ENCODE measurements at places on chromosomes 5 and 9.

- DNase-seq, result no peak
Measured at GRCh38 chr5:174599992-174600391, 124.4 kb upstream of the MSX2 start.

GRCh38 chr9:36189976-36190375 lies 745 bp upstream of the CLTA start:
- DNase-seq, result no peak

- DNase-seq, result no peak
Measured at GRCh38 chr5:64074533-64074932, 91.1 kb upstream of the RNF180 start.

DNA sequence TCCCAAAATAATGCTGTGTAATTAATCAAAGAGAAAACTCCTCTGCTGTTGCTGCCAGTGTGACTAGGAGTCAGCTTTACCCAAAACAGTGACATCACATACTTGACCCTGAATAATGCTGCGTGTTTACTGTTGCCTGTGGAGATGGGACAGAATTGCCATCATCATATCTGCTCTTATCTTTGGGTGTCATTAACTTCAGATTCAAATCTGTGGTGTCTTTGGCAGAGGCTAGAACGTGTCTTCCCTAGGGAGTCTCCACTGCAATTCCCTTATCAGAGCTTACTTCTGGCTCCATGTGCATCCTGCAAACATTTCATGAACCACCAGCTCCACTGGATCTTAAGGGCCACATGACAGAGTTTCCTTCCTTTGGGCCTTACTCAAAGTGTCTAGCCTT lies 88.9 kb upstream of the MRPS30 start:
- no peak for DNase-seq

DNA sequence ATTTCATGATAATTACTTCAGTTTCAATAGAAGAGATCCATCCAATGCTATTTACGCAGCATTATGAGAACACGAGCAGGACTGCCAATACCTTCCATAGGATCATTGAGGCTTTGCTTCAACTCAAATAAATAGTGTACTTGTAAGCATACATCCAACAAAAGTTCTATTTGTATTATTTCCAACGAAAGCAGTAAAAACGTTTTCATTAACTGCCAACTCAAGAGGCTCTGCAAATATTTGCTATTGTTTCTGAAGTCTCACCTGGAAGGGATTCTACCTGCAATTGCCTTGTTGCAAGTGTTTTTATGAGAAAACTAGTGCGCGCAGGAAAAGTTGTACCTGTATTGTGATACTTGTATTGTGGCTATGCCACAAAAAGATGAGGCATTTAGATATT lies 11.0 kb upstream of the GNPDA1 start:
- no peak for DNase-seq

DNA sequence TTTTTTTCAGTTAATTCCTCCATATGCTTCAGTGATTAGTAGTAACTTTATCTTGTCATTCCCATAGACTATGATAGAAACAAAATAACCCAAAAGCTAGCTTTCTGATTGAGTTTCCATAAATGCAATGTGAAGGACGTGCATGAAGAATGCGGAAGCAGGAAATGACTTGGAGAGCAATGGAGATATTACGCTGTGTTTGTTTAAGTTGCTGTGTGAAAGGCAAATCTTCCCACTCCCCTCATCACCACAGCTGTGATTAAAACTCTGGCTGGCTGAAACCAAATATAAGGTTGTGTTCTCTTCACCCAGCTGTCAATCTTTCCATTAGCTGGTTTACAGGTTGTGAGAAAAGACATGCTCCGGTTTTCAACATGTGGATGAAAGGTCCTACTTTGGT lies 83.9 kb downstream of the NR2F1-AS1 start:
- DNase-seq, result no peak

- DNase-seq, result no peak
Measured at GRCh38 chr9:107638521-107639310, 149.1 kb upstream of the KLF4 start.

GRCh38 chr5:108857905-108858304 lies 110.2 kb downstream of the FER start:
- DNase-seq, result no peak

All from T1000 (cell line).